K562 (cell line): ENCODE measurements at places on chromosomes 16 and 17. TPM values are rescaled to one million over a fixed set of nuclear protein-coding genes. Genes with fewer than 3 reads are reported as not detected.

- no peak for DNase-seq
Observed at GRCh38 chr16:77499373-77500285, 64.8 kb upstream of the ADAMTS18 start.

DNA sequence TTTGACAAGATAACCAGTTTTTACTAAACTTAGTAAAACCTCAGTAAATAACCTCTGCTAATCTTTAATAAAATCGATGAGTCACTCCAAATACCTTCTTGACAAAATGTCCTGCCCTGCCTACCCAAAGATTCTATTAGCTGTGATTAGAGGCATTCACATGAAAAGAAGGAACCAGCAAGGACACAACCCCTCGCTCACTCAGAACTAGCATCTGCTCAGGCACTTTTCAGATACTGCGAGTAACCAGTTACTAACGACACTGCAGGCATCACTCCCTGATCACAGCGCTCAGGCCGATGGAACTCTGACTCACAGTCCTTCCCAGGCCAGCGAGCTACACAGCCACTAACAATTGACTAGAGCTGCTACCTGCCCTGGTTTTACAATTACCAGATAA is 24.3 kb downstream of the PELP1 start:
- DNase-seq: no peak

DNA sequence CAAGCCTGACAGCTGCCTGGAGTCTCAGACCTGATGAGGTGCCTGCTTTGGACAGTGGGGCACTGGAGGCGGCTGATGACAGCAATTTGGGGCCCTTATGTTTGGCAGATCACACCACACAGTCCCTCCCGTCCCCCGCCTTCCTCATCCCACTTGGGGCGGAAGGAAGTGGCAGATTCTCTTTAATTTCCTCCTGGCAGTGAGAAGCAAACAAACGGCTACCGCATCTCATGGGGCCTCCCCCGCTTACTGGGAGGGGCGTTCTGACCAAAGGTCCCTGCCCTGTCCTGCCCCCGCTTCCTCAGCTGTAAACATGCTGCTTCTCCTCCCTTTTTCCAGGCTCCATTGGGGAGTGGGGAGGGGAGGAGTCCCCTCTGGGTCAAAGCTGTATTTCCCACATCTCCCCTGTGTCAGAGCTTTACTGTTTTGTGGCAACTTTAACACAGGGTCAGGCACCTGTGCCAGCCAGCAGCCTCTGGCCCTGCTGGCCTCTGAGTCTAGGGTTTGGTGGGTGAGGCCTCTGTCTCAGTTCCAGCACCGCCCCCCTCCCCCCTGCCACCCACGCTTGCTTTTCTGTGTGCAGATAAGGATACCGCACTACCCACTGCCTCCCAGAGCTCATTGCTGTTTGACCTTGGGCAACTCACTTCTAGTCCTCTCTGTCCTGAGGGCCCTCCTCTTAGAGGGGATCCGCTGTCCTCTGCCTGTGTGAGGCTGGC is 5.4 kb upstream of the NFATC3 start:
- DNase-seq: peak; percentile 94

GRCh38 chr17:42547698-42548069 is 5.0 kb upstream of the HSD17B1 start:
- DNase-seq: no peak

DNA sequence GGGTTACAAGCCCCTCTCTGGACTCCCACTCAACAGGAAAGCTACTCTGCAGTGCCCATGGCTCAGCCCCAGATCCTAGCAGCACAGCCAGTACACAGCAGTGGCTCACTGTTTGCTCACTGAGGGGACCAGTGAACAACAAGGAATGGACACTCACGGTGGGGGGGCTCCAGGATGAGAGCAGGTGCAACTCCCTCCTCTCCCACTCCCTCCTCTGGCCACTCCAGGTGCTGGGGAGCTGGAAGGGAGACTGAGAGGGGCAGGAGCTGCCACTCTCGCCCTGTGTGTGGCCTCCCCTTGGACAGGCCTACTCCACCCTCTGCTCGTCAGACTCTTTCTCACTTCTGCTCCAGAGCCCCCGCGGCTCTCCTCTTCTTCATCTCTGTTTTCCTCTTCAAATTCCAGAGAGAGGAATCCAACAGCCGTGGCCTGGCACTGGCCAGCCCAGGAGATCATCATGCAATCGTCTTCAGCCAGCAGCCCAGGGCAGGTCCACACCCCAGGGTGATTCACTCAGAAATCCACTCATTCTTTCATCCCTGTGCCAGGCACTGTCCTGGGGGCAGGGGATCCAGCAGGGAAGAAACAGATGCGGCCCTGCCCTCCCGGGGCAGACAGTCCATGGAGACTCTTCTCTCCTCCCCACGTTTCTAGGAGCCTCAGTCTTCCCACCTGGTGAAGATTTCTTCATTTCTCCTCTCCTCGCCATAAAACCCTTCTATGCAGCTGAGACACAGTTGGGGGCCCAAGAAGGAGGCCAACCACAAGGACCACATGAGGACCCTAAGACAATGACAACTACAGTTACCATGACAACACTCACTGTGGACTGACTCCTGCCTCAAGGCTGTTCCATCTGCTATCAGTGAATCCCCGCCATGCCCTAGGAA is 30.7 kb downstream of the CFAP20 start:
- no peak for DNase-seq

DNA sequence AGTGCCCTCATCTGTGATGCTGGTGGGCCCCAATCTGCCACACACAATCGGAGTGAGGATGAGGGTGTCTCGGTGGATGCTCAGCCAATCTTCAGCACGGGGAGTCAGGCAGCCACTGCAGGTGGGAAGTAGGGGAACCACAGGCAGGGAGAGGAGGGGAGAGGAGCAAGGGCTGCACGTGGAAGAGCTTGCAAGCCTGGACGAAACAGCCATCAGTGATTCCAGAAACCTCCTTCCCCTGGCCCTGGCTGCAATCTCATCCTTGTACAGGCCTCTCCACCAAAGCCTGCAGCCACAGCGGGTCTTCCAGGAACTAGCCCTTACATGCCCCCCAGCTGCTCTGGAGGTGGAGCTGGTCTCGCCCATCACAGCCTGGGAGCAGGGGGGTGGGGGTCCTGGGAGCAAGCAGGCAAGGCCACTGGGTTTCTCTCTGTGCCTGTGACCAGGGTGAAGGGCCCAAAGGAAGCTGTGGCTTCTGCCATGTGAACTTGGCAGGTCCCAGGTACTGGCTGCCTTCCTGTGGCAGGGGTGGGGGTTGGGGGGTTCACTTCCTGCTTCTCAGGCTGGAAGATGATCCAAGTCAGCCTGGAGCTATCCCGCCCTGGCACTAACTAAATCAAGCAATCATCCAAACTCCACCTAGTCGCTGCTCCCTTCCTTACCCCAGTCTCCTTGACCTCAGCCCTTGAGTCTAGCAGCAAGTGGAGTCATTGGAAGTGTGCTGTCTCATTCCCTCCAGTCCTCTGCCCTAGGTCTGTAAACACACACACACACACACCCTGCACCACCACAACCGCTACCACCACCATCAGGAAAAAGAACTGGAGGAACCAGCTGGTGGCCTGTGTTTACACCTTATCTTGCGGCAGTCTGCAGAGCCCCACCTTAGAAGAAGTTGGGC is 29.4 kb upstream of the MLKL start:
- no peak for DNase-seq

DNA sequence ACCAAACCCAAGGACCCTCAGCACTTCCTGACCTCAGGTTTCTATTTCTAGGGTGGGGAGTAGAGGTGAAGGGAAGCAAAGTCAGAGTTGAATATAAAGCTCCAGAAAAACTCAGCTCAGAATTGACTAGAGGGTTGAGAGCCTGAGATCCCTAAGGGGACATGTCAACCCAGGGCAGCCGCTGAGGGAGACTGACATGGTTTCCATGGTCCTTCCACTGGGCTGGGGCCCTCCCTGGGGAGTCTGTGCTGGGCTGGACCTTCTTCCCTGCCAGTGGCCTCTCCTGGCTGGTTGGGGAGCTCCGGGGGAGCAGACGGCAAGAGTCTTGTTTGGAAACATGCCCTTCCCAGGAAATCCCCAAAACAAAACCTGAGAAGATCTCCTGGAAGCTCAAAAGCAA is 121.3 kb downstream of the METRNL start:
- no peak for DNase-seq

The POLR2A gene
- total RNA-seq: 97.6 and 109 TPM in 2 replicates

The EFCAB5 gene
- total RNA-seq: not detected in 2 replicates

The HOXB8 gene
- total RNA-seq: 14.9 and 17.7 TPM in 2 replicates

The TPPP3 gene
- total RNA-seq: 0.38 and 0.44 TPM in 2 replicates

- DNase-seq: no peak
Observed at GRCh38 chr17:32854207-32854606, 22.7 kb downstream of the MYO1D start.

DNA sequence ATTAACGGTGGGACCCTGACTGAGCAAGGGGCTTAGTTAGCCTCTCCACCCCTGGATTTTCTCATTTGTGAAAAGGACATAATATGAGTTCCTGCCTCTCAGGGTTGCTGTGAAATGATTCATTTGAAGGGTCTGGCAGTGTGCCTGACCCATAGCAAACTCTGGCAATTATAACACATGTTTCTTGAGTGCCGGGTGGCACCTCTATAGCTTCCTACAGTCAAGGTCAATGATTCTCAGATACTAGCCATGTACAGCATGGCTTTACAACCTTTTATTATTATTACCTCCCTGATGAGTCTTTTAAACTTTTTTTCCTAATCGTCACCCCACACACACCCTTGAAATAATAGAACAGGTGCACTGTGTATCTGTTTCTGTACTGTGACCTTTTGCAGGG is 42.1 kb downstream of the TMEM114 start:
- no peak for DNase-seq

GRCh38 chr16:30903596-30903995 is 7.2 kb downstream of the CTF1 start:
- DNase-seq: peak; percentile 40

The NMT1 gene
- total RNA-seq: 213 and 214 TPM in 2 replicates

The OR2C1 gene
- total RNA-seq: not detected in 2 replicates

- DNase-seq: peak; percentile 8
Observed at GRCh38 chr16:71249399-71249798, 18.9 kb upstream of the HYDIN start.

DNA sequence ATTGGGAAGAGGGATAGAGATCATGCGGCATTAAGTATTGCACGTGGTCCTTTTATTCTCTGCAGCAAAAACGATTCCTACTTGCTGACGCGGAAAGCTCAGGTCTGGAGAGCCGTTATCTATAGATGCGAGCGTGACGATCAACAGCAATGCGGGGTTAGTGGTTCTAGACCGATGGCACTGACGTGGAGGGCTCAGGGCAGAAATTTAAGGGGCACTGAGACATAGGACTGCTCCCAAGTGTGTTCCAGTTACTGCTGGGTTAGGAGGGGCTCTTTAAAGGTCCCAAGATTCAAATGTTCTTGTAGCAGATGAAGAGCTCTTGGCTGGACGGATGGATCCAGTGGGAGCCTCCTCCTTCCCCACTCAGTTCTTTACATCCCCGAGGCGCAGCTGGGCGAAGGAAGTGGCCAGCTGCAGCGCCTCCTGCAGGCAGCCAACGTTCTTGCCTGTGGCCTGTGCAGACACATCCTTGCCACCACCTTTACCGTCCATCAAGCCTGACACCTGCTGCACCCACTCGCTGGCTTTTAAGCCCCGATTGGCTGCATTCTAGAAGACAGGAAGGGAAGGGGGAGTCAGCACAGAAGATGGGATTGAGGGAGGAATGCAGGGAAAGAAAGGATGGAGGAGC is 732 bp upstream of the EXOSC6 start:
- peak; percentile 51 for DNase-seq

DNA sequence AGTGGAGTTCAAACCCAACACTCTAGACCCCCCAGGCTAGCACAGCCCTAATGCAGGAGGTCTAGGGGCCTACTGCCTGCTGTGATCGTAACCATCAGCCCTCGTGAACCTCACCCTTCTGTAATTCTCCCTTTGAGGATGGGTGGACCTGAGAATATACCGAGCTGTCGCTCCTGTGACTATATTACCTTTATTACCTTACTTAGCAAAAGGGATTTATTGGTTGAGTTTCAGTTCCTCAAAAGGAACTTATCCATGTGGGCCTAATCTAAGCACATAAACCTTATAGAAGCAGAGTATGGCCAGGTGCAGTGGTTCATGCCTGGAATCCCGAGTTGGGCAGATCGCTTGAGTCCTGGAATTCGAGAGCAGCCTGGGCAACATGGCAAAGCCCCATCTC is 19.2 kb upstream of the EMP2 start:
- DNase-seq: no peak

The USH1G gene
- total RNA-seq: 1.00 and 1.4 TPM in 2 replicates

DNA sequence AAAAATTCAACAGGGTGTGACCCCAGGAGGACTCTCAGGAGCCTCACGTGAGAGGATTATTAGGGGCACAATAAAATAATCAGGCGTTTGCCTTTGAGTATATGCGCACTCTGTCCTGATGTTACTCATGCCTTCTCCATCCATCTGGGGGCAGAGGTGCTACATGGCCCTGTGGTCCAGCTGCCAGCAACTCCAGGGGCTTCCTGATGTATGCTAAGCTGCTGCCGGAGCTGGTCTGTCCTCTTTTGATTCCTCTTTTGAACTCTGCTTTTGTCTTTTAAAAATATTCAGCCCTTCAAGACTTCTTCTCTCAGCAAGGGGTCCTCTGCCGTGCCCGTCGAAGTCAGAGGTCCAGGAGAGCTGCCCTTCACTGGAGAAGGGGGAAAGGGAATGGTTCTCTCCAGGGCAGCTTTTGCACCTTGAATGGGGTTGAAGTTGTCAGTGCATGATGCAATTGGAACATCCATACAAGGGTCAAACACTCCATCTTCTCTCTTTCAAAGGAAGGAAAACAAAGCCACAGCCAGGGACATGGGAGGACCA is 431.4 kb downstream of the SHISA9 start:
- DNase-seq: no peak

DNA sequence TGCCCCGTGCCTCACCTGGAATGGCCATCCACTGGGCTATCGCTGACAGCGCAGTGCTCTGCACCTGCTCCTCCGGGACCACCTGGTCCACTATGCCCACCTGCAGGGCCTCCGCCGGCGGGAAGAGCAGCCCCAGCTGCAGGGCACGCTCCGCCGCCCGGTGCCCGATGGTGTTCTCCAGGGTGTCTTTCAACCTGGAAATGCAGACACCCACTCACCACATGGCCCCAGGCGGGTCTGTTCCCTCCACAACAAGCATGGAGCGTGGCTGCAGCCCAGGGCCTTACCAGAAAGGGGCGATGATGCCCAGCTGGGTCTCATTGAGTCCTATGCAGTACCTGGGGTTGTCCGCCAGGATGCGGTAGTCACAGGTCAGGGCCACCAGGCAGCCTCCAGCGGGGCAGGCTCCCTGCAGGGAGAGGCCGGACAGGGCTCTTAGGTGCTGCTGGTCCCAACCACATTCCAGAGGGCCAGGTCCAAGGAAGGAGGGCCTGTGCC is 6.8 kb downstream of the DNASE1L2 start:
- peak; percentile 32 for DNase-seq

DNA sequence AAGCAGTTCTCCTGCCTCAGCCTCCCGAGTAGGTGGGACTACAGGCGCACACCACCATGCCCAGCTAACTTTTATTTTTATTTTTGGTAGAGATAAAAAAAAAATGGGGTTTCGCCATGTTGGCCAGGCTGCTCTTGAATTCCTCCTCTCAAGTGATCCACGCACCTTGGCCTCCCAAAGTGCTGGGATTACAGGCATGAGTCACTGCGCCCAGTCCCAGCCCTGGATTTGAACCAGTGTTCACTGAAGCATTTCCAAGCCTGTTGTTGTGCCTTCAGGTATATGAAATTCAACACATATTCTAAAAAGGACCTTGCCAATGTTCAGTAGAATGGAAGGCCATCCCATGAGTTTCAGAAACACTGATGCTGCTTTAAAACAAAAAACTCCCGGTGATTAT is 165.3 kb downstream of the SLC39A11 start:
- DNase-seq: no peak

The PNMT gene
- total RNA-seq: 17.2 and 17.4 TPM in 2 replicates

- DNase-seq: no peak
Observed at GRCh38 chr16:84864326-84864955, 44.7 kb downstream of the CRISPLD2 start.
